Adrenal gland (tissue), 19 donors: ENCODE measurements at places on chromosomes 2 and 18.

- peak; percentile 44 for DNase-seq
These were observed 25.4 kb upstream of the SLC66A3 start for GRCh38 chr2:11129598-11130449.

DNA sequence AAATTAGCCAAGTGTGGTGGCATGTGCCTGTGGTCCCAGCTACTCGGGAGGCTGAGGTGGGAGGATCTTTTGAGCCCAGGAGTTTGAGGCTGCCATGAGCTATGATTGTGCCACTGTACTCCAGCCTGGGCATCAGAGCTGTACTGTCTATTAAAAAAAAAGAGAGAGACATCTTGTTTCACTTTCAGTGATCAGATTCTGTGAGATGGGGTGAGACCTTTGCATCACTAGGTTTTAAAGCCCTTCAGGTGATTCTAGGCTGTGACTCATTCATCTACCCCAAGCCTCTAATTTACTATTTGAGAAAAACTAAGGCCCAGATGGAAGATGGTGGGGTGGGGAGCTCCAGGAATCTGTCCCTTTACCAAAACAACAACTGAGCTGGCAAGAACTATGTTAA, 7.1 kb downstream of the C2orf92 start:
- DNase-seq, result no peak

DNA sequence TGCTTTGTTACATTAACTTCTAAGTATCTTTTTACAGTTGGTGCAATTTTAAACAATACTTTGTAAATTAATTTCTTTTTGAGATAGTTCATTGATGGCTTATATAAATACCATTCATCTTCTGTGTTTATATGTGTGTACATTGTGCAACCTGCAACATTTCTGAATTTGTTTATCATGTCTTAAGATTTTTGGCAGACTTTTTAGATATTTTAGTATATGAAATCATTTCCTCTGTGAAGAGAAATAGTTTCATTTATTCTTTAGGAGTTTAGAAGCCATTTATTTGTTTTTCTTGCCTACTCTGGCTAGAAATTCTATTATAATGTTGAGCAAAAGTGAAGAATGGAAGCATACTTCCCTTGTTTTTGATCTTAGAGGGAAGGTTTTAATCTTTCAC, 337.8 kb upstream of the DSEL start:
- no peak for DNase-seq

GRCh38 chr2:196086517-196087368, 18.1 kb upstream of the DNAH7 start:
- DNase-seq, result no peak

GRCh38 chr2:176854062-176854461, 358.5 kb upstream of the HNRNPA3 start:
- DNase-seq, result no peak

- DNase-seq, result peak; percentile 23
These were observed 861 bp downstream of the LTBP1 start for GRCh38 chr2:32947484-32948143.

DNA sequence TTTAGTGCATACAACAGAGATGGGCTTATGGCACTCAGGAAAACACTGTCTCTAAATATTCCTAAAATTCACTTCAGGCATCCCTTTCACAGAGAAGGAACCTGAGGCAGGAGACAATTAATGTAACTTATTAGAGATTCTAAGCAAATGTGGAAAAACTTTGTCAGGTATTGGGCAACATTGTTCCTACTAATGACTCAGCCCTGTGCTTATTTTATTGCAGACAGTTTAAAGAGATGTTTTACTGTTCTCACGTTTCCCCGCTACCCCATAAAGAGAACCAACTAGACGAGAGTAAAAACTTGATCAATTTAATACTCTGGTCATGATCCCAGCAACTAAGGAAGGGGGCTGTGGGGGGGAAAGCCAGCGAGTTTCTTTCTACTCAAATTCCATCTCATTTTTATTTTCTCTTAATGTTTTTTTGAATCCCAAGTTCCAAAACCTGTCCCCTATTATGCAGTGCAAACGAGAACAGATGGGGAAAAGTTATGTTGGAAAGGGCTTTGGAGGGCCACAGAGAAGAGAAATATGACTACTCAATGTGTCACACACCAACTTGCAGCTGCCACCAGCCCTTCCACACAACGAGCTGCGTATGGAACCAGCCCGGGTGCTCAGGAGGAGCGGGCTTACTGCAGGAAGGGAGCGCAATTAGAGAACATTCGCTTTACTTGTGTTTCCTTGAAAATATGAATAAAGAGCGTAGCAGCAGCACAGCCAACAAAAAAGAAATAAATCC, 18.7 kb upstream of the ACVR1 start:
- no peak for DNase-seq

DNA sequence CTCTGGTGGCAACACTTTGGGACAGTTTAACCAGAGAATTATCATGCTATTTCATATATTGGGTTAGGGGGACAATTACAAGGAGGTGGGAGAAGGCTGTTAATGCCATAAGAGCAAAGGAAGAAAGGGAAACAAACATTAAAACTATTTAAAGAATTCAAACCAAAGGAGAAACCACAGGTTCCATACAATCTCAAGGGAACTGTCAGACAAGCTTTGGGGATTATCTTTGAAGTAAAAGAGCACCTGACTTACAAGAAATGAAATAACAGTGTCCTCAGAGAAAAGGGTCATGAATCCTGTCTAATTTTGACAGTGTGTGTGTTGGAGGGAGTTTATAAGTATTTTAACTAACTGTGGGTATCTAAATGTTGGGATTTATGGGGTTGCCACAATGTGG, 44.4 kb downstream of the CERS6 start:
- DNase-seq, result no peak

GRCh38 chr18:74251297-74252038, 40.3 kb downstream of the CYB5A start:
- DNase-seq, result no peak

DNA sequence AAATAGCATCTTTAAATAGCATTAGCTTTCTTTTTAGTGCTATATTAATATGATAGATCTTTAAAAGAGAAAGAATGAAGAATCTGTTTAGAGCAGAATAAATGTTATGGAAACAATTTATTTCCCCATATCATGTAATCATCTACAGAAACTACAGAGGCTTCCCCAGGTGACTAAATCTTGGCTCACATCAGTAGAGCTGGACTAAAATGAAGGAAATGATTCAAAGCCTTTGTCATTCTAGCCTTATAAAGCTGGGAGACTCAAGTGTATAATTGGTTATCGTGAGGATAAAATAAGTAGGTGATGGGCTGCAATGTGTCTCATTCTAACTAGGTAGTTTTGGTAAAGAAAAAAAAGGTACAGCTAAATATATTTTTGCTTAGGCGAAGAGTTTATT, 83.2 kb upstream of the UNC80 start:
- no peak for DNase-seq

DNA sequence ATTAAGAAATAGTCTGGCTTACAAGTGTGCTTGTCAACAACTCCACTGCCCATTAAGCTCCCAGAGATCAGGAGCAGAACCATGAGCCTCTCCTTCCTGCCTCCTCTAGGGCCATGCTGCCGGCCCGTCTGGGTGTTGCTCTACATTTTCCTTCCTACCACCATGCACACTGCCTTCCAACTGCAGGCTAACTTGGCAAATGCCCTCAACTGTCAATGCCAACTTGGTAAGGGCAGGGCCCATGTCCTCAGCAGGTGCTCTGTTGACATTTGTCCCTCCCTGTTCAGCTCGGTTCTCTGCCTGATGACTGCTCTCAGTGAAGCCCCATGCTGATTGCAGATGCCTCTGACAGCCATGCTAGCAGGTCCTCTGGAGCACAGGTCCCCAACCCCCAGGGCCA, 345.2 kb downstream of the ALK start:
- DNase-seq, result no peak

DNA sequence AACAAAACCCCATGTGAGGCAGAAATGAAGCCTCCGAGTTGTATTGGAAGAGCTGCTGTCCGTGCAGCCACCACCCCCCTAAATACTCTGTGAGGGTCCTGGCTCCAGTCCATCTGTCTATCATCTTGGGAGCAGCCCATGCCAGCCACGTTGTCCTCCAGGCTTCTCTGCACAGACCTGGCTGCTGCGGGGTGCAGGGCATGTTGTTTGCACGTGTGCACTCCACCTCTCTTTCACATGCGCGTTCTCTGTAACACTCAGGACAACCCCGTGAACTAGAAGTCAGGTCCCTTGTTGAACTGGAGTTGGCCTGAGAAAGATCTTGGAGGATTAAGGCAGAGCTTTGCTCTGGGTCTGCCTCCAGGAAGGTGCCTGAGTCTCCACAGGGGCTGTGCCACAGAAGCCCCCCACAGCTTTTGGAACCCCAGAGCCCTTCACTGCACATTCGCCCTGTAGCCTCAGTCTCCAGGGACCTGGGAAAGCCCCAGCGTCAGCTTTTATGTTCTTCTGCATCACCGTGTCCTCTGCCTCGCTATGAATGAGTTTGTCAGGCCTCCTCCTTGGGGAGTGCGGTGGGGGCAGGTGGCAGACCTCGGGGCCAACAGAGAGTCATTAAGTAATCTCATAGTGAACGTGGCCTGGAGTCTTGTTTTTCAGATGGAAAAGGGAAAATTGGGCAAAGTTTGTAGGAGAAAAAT, 16.6 kb downstream of the RTP5 start:
- no peak for DNase-seq

- no peak for DNase-seq
These were observed 51.0 kb downstream of the PPP4R1 start for GRCh38 chr18:9563331-9563730.

DNA sequence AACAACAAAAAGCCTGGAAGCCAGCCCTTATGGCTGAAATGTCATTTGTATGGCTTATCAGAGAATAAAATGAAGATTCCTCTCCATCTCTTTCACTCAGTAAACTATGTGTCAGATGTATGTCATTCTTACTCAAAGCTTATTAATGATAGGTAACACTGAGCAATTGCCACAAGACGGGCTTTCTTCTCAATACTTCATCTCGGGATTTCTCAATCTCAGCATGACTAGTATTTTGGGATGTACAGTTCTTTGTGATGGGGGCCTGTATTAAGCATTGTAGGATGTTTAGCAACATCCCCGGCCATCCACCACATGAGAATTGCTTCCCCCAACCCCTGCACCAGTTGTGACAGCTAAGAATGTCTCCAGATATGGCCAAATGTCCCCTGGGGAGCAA, 80.2 kb downstream of the MREG start:
- DNase-seq, result no peak
